ENCODE measurements at places on chromosomes 16 and 17. TPM values are rescaled to one million over a fixed set of nuclear protein-coding genes. Genes with fewer than 3 reads are reported as not detected.

FBXW10B gene
- 0.59 TPM for total RNA-seq

LLGL2 gene
- total RNA-seq, result 0.30 TPM

SLC2A4 gene
- total RNA-seq, result 1.0 TPM

DNAI2 gene
- not detected for total RNA-seq

PLCG2 gene
- 0.17 TPM for total RNA-seq

RECQL5 gene
- 15.2 TPM for total RNA-seq

TSNAXIP1 gene
- total RNA-seq, result 1.2 TPM

IL34 gene
- 0.84 TPM for total RNA-seq

AURKB gene
- total RNA-seq, result 89.8 TPM

SLC52A1 gene
- total RNA-seq, result not detected

ESRP2 gene
- 0.30 TPM for total RNA-seq

SLFN5 gene
- 30.9 TPM for total RNA-seq

PDILT gene
- not detected for total RNA-seq

TPSB2 gene
- total RNA-seq, result not detected

SCNN1B gene
- not detected for total RNA-seq

TMEM235 gene
- total RNA-seq, result not detected

TMEM100 gene
- 3.4 TPM for total RNA-seq

TP53TG3C gene
- total RNA-seq, result not detected

OR3A3 gene
- total RNA-seq, result not detected

PYY gene
- total RNA-seq, result 0.45 TPM

RCVRN gene
- not detected for total RNA-seq

KLHDC4 gene
- total RNA-seq, result 20.4 TPM

PIMREG gene
- total RNA-seq, result 81.5 TPM

HBA1 gene
- not detected for total RNA-seq

SLC6A4 gene
- not detected for total RNA-seq

CRLF3 gene
- total RNA-seq, result 9.2 TPM

GPR179 gene
- not detected for total RNA-seq

POLR3E gene
- 27.7 TPM for total RNA-seq

OR1A1 gene
- total RNA-seq, result not detected

KLHL11 gene
- 11.6 TPM for total RNA-seq

KCTD19 gene
- not detected for total RNA-seq

CMTM2 gene
- not detected for total RNA-seq

MED31 gene
- 14.1 TPM for total RNA-seq

CACNB1 gene
- 3.9 TPM for total RNA-seq

CARD14 gene
- under 0.01 TPM for total RNA-seq

Data from bronchus fibroblast of lung (primary cell).